Posterior vena cava (tissue), 2 donors: ENCODE measurements at places on chromosomes 3 and 15. TPM values are rescaled to one million over a fixed set of nuclear protein-coding genes. Genes with fewer than 3 reads are reported as not detected.

DNA sequence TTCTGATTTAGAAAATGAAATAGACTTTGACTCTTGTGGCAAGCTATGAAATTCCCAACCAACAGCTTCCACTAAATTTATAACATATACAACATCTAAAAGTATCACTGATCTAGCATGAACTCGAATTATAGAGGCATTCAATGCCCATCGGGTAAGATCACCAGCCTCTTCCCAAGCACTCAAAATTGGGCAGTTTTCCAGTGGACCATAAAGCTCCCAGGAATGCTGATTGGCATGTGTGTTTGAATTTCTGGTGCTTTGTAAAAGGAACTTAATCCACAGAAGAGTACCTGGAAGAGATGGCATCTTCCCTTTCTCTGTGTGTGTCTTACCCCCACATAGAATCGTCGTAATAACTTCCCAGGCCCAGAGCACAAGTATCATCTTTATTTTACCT is 10.0 kb downstream of the LRTM1 start:
- DNase-seq = no peak

- no peak for DNase-seq
Observed at GRCh38 chr3:120203016-120203415, 82.0 kb downstream of the GPR156 start.

- no peak for DNase-seq
Observed at GRCh38 chr3:66949898-66950297, 48.2 kb upstream of the KBTBD8 start.

GRCh38 chr15:100602823-100603393 is 519 bp downstream of the ASB7 start:
- no peak for DNase-seq

DNA sequence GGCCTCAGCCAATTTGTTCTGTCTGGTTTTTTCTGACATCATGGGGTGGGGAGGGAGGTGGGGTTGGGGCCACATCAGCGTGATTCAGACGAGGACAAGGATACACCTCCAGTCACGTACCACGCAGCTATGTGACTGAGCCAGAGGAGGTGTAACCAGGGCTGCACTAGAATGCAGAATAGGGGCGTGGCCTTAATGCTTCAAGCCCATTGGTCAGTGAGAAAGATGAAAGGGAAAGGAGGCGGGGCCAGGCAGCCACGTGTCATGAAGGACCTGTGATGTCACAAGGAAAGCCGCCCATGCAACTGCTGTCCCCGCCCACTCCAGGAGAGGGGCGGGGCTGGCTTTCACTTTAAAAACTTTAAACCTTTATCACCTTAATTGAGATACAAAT is at the start of gene GOLGA6L2:
GOLGA6L2 (minus strand) TSS at position 137 of the 394 bp plus-strand sequence; CDS start at position 75, 62 bp downstream.
- DNase-seq = no peak

DNA sequence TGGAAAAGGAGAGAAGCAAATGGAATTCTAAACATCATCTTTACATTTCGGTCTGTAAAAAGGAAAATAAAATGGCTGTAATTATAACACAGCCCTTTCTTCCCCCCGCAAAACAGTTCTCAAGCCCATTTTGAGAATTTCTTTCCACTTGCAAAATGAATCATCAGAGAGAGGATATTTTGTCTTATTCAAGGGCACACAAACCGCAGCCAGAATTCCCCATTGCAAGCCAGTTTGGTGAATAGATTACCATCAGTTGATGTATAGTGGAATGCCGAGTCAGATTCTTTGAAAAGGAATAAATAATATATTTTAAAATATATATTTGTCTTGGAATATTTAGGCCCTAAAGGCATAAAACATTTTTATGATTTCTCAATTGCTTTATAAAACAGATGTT is 420.4 kb upstream of the SEMA6D start:
- DNase-seq = no peak

DNA sequence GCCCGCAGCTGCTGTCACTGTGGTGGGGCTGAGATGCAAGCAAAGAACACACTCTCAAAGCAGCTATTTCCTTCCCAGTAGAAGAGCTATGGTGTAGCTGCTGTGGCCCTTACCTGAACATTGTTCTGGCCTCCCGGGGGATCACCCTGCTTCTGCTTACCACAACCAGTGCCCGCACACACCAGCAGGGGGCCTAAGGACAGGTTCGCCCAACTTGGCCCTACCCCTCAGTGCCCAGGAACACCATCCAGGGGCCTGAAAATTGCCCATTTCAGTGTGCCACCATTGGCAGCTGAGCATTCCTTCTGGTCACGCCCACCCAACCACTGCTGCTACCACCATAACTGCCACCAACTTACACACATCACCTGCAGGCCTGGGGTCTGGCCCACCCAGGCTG is 113.0 kb downstream of the TP63 start:
- no peak for DNase-seq

GRCh38 chr3:98778852-98779413 is 15.8 kb downstream of the ST3GAL6 start:
- no peak for DNase-seq

DNA sequence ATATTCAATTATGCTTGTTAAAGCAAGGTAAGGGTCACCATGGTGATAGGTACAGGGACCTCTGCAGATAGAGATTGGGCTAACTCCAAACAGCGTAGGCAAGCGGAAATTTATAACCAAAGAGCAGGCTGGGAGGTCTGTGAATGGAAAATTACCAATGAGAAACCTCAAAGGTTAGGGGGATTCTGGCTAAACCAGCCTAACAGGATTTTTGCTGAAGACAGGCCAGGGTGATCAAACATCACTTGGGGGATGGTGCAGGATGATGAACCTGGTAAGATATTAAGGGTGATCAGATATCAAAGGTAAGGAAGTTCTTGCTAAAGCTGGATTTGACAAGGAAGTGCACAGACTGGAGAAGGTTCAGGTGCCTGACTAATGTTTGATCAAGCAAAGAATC is 35.3 kb upstream of the SNRPN start:
- DNase-seq = no peak

- no peak for DNase-seq
Observed at GRCh38 chr3:54206874-54207273, 84.5 kb downstream of the CACNA2D3 start.

- no peak for DNase-seq
Observed at GRCh38 chr15:23524816-23525215, 40.7 kb upstream of the MKRN3 start.

- no peak for DNase-seq
Observed at GRCh38 chr3:45082142-45082538, 56.0 kb downstream of the CLEC3B start.

DNA sequence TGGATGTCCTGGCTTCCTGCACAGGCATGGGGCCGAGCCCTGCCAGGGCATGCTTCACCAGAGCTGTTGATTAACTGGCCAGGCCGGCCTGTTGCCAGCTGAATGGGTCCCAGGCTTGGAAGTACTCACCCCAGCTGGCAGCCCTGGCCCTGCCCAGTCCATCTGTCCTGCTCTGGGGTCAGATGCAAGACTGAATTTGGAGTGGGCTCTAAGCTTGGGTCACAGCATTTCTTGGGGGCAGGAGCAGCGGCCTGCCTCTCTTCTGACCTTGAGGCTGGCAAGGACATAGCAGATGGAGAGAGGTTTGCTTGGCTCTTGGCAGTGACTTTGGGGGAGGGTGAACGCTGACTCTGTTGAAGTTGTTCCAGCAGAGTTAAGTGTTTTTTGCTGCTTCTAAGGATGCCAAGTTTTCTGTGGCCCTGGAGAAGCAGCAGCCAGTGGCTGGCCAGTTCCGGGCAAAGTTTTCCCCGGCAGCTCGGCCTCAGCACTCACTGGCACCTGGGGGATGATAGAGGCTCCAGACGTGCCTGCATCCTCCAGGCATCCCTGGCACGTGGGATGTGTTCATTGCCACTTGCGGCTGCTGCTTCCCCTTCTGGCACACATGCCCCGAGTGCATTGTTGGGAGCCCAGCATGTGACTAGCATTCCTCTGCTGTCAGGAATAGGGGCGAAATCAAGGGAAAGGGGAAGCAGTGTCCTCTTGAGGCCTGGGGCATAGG is 22.9 kb downstream of the PDIA5 start:
- DNase-seq = peak; percentile 78

- no peak for DNase-seq
Observed at GRCh38 chr15:29123991-29124390, 145.6 kb downstream of the NSMCE3 start.

DNA sequence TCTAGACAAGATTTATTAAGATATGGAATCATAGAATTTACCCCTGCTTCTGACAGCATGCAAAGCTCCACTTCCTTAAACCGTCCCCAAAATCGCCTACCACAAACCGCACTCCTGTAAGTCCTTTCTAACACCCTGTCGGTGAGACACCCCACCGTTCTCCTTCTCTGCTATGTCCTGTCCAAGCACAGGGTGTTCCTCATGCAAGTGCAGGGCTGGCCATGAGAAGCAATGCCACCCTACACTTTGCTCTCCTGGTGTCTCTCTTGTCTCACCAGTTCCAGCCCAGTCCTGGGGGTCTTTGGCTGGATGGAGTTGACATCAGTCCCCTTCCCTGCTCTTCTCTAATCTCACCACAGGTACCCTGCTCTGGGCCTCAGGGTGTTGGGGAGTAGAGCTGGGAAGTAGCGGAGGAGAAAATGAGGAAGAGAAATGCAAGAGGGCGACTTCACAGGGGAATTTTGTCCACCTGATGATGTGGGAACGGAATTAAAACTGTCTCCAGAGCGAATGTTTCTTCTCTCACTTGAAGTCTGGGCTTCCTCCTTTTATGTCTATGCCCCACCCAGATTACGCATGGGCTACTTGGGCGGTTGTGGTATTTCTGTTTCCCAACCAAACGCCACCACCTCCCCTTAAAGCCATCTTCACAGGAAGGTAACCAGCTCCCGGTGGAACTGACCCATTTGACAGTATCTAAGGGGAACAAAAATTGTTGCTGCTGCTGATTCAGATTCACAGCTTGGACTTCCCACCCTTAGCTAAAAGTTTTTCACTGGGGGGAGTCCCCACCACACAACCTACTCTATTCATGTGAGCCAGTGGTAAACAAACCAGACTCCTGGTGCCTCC is 49.9 kb downstream of the CASR start:
- no peak for DNase-seq

GRCh38 chr15:31352339-31352751 is 25.7 kb downstream of the KLF13 start:
- DNase-seq = no peak

The LSAMP gene
- 11.9 TPM for total RNA-seq

The IL17RC gene
- 31.9 TPM for total RNA-seq

The TRPM1 gene
- total RNA-seq = not detected

The C15orf39 gene
- total RNA-seq = 25.8 TPM
